ENCODE measurements at places on chromosomes 7 and 10. TPM values are rescaled to one million over a fixed set of nuclear protein-coding genes. Genes with fewer than 3 reads are reported as not detected.

DNA sequence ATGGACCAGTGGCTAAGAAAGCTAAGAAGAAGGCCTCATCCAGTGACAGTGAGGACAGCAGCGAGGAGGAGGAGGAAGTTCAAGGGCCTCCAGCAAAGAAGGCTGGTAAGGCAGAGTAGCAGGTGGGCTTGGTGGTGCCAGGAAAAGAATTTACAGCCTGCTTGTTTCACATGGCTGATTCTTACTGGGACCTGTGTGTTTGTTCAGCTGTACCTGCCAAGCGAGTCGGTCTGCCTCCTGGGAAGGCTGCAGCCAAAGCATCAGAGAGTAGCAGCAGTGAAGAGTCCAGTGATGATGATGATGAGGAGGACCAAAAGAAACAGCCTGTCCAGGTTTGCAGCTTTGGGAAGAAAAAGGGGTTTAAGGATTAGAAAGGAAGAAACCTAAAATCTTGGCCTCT, 5.0 kb downstream of the NOLC1 start:
- no peak overlapping the region for H3K27ac ChIP-seq
- no peaks in the 10 kb centered on the region for H3K27me3 ChIP-seq
- no peak for DNase-seq
- H3K36me3 ChIP-seq: peaks cover 62% of the 10 kb centered on the region
- no peak overlapping the region for H3K4me3 ChIP-seq

GRCh38 chr7:18590241-18590640, 94.7 kb downstream of the HDAC9 start:
- peak; percentile 47 for DNase-seq
- peak overlapping the region; percentile 71 for H3K4me3 ChIP-seq
- peak overlapping the region; percentile 28 for H3K27ac ChIP-seq
- no peaks in the 10 kb centered on the region for H3K27me3 ChIP-seq

DNA sequence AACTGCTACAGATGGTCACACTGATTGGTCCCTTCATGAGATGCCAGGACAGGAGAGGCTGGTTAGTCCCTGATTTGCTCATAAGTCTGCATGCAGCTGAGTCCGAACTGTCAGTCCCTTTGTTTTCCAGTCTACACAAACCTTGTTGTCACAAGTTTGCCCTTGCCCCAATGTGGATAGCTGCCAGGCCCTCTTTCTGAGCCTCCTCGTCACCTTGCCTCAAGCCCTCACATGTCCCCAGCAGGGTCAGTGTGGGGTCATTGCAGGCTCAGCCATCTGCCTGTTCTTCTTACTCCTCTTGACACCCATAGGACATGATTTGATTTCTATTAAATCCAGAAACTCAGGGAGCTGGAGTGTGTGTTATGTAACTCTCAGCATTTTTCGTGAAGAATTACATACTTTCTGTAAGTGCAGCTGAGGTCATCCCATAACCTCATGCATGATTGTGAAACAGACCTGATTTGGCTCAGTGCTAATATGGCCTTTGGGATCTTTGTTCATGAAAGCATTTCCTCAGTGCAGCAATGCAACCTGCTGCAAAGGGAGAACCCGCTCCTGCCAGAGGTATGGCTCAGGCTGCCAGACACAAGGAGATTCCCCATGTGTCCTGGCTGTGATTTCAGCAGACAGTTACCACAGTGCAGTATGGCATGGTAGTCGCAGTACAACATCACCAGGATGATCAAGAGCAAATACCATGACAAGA, 70.0 kb upstream of the ZMIZ2 start:
- peak overlapping the region; percentile 86 for H3K27ac ChIP-seq
- H3K4me1 ChIP-seq: peaks cover 26% of the 10 kb centered on the region
- no peak overlapping the region for H3K4me3 ChIP-seq
- peaks cover 18% of the 10 kb centered on the region for H3K36me3 ChIP-seq

DNA sequence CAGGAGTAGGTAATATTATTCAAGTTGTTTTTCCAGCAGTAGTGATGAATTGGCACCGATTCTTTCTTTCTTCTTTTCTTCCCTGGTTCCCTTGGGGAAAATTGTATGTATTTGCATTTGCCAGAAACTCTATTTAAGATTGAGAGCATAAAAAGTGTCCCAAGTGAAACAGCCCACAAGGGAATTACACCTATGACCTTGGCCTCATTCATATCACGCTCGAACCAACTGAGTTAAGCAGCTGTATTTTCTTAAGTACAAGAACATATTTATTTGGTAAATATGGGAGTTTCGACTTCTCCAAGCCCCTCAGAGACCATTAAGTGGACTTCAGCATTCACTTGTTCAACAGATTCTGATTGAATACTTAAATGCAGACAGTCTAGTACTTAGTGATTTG, 54.1 kb upstream of the MET start:
- no peak overlapping the region for H3K27ac ChIP-seq
- H3K27me3 ChIP-seq: peaks cover 1% of the 10 kb centered on the region
- no peak for DNase-seq
- H3K36me3 ChIP-seq: no peaks in the 10 kb centered on the region

The GTPBP10 gene
- 15.0 TPM for total RNA-seq

- peaks cover 7% of the 10 kb centered on the region for H3K4me1 ChIP-seq
- H3K36me3 ChIP-seq: no peaks in the 10 kb centered on the region
- DNase-seq: no peak
- no peak overlapping the region for H3K4me3 ChIP-seq
- no peak overlapping the region for H3K27ac ChIP-seq
Measured at GRCh38 chr10:112758961-112759360, 191.1 kb upstream of the TCF7L2 start.

The UCMA gene
- not detected for total RNA-seq

The CTAGE8 gene
- total RNA-seq: 0.13 TPM

DNA sequence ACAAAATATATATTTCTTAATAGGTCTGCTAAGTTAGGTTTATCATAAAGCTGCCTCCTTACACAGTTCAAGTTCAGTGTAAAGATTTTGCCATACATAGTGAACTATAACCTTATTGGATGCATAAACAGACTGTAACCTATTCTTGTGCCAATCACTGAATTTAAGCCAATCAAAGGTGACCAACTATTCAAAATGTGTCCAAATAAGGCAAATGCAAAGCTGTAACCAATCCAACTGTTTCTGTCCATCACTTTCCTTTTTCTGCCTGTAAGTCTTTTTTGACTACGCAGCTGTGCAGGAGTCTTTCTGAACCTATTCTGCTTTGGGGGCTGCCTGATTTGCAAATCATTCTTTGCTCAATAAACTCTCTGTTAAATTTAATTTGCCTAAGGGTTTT, 11.6 kb upstream of the DNMBP start:
- no peak overlapping the region for H3K4me3 ChIP-seq
- no peak overlapping the region for H3K27ac ChIP-seq
- no peaks in the 10 kb centered on the region for H3K36me3 ChIP-seq
- DNase-seq: no peak
- H3K4me1 ChIP-seq: no peaks in the 10 kb centered on the region
- H3K27me3 ChIP-seq: no peaks in the 10 kb centered on the region

The PNLIP gene
- not detected for total RNA-seq

The ABCB4 gene
- total RNA-seq: 0.43 TPM

DNA sequence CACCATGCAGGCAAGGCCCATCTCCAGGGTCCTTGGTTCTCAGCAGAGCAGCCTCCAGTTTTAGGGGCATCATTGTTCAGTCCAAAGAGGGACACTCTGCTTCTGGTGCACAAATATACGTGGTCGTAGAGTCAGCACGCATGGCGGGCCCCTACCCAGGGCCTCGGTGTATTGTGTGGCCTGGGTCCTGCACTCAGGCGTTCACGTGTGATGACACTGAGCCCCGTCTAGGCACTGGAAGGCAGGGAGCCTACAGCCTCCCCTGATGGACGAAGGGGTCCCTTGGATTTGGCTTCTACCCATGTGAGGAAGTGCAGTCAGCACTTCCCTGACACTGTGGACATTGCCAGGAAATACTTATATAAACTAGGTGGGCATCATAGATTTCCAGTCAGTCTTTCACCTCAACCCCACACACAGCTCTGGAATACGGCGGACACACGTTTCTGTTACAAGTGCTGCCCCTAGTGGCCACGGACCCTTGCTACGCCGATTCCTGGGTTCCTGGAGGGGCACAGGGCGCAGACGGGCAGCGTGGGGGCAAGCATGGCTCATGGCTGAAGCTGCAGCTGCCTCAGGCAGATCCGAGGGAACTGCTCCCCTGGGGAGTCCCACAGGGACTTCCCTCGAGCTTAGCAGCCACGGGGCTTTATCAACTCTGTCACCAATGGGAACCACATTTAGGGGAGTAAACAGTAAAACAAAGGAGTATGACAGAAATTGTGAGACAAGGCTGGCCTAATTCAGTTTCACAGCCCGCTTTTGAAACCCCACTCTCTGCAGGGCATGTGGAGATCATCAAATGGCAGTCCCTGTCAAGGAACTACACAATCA, 25.4 kb downstream of the AIFM2 start:
- DNase-seq: peak; percentile 16
- no peak overlapping the region for H3K4me3 ChIP-seq
- peaks cover 4% of the 10 kb centered on the region for H3K36me3 ChIP-seq
- no peak overlapping the region for H3K27ac ChIP-seq

- no peaks in the 10 kb centered on the region for H3K27me3 ChIP-seq
- H3K36me3 ChIP-seq: no peaks in the 10 kb centered on the region
- H3K27ac ChIP-seq: no peak overlapping the region
- H3K4me1 ChIP-seq: no peaks in the 10 kb centered on the region
- H3K4me3 ChIP-seq: no peak overlapping the region
Measured at GRCh38 chr7:78924581-78924980, 528.9 kb downstream of the MAGI2 start.
